Activated CD8-positive, alpha-beta memory T cell treated with anti-CD3 and anti-CD28 coated beads, Interleukin-2, amount 50 U/mL, for 4 hours (primary cell): ENCODE measurements at places on chromosomes 5 and 9.

- DNase-seq = no peak
Observed at GRCh38 chr9:10875752-10876151, 262.9 kb upstream of the PTPRD start.

- DNase-seq = no peak
Observed at GRCh38 chr5:57499262-57500050, 16.8 kb upstream of the ACTBL2 start.

- peak; percentile 65 for DNase-seq
Observed at GRCh38 chr5:179907556-179908324, at the start of gene TBC1D9B. Gene TBC1D9B (minus strand): TSS chr5:179907897. CDS start chr5:179907821, 76 bp downstream.

DNA sequence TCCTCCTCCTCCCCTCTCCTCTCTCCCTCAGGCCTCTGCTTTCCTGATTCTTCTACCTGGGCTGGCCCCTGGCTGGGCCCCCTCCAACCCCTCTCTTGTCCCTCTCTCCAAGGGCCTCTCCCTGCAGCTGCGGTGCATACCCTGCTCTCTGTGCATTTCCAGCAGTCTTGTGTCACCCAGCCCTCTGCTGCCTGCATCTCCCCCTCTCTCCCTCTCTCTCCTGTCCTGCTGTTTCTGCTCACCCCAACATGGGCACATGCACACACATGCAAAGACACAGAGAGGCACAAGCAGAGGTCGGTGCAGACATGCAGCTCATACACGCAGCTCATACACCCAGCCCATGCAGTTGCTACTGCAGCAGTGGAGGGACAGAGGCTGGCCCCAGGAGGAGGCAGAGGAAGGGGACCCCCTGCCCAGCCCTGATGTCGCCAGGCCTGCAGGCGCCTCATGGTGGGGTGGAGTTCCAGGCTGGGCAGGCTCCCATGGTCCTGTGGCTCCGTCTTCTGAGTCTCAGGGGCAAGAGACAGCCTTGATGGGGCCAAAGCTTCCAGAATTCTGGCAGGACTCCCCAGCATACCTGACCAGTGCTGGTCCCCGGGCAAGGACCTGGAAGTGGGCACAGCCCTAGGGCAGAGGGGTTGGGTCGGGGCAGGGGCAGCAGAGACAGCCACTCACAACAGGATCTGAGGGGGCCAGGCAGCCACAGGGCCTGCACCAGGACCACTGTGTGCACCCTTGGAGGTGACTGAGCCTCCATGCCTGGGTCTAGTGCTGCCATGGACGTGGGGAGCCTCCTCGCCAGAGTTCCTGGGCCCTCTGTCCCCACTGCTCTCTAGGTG is 216.9 kb downstream of the C9orf50 start:
- DNase-seq = no peak

- no peak for DNase-seq
Observed at GRCh38 chr9:10612641-10613398, at the start of gene PTPRD. Gene PTPRD (minus strand): TSS chr9:10613002.

GRCh38 chr9:115264313-115264712 is 146.4 kb upstream of the TNC start:
- DNase-seq = no peak

GRCh38 chr9:105244734-105245028 is 230 bp downstream of the SLC44A1 start:
- no peak for DNase-seq

DNA sequence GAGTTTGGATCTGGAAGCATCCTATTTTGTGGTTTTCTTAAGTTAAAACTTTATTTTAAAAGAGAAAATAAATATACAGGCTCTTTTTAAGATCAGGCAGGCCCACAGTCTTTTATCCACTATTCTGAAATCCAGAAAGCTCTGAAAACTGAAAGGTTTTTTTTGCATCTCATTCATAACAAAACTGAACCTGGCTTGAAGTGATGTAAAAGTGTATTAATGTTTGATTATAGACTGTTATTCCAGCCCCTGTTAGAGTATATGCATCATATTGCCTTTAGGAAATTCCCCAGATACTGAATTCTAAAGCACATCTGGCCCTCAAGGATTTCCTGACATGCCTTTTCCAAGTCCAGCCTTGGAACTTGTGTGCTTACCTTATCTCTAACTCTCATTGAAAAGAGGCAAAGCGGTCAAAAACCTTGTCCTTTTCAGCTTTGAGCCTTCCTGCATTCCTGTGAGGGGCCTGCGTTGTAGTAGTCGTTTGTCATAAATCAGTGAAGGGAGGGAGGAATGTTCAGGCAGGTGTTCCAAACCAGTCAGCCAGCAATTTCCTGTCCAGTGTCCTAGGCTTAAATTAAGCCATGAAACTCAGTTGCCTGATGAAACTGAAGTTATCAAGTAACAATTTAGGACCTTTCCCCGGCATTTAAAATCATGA is 110.4 kb downstream of the TLE4 start:
- DNase-seq = no peak

DNA sequence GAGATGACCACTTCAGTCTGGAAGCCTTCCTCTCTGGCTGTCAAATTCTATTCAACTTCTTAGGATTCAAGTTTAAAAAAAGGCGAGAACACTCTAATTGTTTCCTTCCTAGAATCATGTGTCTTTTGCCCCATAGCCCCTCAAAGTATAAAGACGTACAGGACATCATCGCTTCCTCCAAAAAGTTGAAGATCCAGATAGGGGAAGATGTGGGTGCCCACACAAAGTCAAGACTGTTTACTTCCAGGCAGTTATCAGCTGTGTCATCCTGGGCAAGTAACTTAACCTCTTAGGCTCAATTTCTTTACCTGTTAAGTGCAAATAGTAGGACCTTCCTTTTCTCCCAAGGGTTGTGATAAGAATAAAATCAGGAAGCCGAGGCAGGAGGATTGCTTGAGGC is 40.1 kb downstream of the PPARGC1B start:
- no peak for DNase-seq

DNA sequence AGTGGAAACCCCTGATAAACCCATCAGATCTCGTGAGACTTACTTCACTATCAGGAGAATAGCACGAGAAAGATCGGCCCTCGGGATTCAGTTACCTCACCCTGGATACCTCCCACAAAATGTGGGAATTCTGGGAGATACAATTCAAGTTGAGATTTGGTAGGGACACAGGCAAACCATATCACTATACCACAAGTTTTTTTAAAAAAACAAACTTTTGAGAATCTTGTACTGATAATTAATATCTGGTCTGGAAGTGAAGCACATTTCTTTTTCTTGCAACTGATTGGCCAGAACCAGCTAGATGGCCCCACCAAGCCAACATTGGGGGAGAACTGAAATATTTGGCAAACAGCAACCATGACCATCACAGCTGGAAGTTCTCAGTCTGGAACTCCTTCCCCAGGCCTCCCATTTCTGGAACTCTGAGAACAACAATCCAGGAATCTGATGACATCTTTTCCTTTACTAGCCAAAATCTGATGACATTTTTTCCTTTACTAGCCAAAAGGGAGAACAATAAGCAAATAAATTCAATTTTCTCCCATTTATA is 51.8 kb upstream of the CDKN2B start:
- no peak for DNase-seq

DNA sequence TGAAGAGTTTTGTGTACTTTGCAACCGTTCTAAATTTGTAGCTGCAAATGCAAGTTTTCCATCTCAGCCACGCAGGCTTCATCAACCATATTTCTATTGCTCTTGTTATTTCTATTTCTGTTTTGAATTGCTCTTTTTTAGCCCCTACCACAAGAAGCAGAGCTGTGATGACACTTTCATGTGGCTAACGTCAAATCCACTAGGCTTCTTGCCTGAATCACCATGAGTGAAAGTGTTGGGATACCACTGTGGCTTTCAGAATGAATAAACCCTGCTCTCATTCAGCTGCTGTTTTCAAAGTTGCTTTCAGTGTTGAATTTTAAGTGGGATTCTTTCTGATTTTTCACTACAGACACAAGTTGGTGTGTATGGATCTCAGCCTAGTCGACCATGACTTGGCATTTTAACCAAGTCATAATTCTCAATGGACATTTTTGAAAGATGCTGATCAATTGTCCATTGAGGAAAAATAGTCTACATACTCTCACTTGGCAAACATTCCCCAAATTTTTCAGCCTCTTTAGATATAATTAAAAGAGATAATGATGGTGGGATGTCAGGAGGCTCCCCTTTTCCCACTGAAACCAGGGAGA is 41.0 kb upstream of the MTAP start:
- DNase-seq = no peak

- no peak for DNase-seq
Observed at GRCh38 chr5:133523013-133523658, 89.2 kb downstream of the FSTL4 start.

DNA sequence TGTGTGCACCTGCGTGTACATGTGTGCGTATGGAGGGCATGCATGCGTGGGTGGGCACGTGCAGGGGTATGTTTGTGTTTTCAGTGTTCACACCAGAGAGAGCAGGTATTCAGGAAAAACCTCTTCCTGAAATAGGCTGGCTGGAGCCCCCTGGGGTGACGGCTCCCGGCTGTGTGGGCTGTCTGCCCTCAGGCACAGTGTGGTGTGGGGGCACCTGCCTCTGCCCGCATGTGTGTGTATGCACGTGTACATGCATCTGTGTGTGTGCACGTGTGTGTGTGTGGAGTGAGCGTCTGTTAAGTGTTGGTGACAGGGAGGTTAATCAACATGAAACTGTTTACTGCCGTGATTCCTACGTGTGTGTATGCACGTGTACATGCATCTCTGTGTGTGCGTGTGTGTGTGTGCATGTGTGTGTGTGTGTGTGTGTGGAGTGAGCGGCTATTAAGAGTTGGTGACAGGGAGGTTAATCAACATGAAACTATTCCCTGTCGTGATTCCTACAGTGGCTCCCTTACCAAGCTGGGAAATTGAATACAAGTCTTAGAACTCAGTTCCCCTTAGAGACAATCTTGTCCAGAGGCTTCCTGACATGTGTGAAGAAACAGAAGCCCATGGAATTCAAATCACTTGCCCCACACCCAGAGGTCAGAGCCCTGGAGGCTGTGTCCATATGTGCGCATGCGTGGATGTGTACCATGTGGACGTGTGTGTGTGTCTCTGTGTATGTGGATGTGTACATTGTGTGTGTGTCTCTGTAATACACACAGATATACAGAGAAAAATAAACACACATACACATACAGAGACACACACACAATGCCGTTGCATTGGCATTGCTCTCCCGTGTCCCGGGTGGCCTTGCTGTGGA is 372.4 kb upstream of the IRX4 start:
- DNase-seq = no peak

GRCh38 chr9:91303741-91304415 is 57.8 kb downstream of the AUH start:
- DNase-seq = no peak

DNA sequence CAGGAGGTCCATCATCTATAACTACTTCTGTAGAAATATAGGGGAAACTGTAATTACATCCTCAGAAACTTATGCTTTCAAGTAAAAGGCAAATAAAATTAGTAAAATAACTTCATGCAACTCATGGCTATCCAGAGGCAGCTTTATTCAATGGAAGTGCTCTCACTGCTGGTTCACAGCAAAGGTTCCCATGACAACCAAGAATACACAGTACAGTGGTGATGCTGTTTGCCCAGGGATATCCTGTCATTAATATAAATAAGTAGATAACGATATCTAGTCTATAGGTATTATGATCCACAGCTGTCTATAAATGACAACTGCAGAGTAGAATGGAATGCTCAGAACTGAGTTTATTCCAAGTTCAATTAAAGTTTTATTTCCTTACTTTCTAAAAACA is 390.3 kb downstream of the PDE4D start:
- DNase-seq = no peak

DNA sequence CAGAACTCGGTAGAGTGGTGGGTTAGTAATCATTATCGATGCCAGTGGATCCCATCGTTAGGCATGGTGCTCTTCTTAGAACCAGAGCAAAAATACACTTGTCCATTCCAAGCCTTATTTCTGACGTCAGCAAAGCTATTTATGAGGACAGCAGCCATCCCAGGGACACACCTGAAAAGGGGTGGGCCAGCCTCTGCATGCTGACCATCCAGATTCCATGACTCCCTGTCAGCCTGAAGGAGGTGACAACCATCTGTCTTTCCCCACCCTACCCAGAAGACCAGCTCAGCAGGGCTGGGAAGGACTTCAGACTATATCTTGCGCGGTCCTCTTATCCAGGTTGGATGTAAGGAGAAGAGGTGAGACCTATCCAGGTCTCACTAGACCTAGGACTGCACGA is 5.7 kb upstream of the NIPAL4 start:
- DNase-seq = no peak

DNA sequence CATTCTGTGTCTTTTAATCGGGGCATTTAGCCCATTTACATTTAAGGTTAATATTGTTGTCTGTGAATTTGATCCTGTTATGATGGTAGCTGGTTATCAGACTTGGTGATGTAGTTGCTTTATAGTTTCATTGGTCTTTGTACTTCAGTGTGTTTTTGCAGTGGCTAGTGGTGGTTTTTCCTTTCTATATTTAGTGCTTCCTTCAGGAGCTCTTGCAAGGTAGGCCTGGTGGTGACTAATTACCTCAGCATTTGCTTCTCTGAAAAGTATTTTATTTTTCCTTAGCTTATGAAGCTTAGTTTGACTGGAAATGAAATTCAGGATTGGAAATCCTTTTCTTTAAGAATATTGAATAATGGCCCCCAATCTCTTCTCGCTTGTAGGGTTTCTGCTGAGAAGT is 156.9 kb downstream of the CNTLN start:
- DNase-seq = no peak

DNA sequence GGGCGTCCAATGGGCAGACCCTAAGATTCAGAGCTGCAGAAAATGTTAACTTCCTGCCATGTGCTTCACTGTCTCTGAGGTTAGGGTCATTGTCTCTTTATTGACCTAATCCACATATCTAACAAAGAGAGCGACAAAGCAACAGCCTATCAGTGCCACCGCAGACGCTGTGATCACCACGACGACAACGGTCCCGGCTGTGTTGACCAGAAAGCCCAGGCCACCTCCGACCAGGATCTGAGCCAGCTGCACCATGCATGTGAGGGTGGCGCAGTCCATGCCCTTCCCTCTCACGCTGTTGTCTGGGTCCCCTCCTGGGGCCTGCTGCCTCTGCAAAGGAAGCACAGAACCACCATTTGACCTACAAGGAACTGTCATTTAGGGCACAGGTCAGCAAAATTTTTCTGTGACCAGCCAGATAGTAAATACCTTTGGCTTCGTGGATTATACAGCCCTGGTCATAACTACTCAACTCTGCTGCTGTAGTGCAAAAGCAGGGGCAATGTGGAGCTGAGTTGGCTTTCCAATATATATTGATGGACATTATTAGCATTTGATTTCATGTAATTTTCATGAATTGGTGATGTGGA is 8.5 kb downstream of the RXFP3 start:
- no peak for DNase-seq

GRCh38 chr9:130741831-130742449 is 48.4 kb downstream of the EXOSC2 start:
- DNase-seq = no peak

DNA sequence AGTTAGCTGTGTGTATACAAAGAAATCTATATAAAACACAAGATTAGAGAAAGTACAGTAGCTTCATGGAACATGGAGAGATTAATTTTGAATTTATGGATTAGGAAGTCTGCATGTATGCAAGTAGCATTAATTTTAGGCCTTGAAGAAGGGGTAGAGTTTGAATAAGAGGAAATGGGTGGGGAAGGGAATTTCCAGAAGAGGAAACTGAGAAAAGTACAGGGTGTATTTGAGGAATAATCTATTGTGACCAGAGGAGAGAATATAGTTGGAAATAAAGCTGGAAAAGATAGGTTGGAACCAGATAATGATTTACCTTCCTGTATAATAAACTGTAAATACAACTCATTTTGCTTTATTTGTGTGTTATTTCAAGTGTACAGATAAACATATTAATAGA is 53.6 kb downstream of the CWC27 start:
- no peak for DNase-seq

GRCh38 chr9:89743573-89744254 is 138.9 kb downstream of the GADD45G start:
- no peak for DNase-seq
